ENCODE measurements at places on chromosomes 7 and 10.

DNA sequence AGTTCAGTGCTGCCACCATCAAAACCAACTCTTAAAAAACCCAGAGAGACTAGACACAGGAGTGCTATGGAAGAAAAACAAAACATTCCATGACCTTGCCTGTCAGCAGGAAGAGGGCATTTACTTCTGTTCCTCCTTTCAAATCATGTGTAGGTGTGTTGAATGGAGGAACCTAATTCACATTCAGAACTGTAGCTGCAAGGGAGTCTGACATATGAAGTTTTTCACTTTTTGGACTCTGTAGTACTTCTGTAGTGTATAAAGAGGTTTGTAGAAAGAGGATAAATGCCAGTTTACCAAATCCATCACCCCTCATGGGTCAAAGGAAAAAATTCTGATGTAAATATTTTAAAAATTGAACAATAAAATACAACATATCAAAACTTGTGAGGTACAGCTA, 51.1 kb upstream of the SYPL1 start:
- no peaks in the 10 kb centered on the region for H3K36me3 ChIP-seq
- H3K27ac ChIP-seq, result no peak overlapping the region
- H3K4me3 ChIP-seq, result no peak overlapping the region
- H3K27me3 ChIP-seq, result no peaks in the 10 kb centered on the region
- DNase-seq, result no peak

DNA sequence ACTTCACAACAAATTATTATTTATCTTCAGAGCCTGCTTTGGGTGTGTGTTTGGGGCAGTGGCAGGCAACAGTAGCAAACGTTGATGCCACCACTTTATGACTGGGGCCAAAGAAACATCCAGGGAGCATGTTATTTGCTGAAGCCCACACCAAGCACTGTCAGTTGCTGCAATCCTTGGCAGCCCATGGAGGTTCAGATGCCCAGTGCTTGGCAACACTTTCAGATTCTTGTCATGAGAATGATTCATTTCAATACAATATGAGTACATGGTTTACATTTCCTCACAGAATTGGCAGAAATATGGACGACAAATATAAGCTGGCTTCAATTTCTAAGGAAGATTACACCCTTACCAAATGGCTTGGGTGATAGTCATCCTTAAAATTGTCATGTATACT, 46.5 kb upstream of the GLI3 start:
- no peak overlapping the region for H3K27ac ChIP-seq
- H3K4me1 ChIP-seq, result no peaks in the 10 kb centered on the region
- DNase-seq, result no peak
- H3K27me3 ChIP-seq, result no peaks in the 10 kb centered on the region
- no peak overlapping the region for H3K4me3 ChIP-seq

GRCh38 chr10:34228066-34228465, 587.0 kb downstream of the PARD3 start:
- no peaks in the 10 kb centered on the region for H3K27me3 ChIP-seq
- H3K4me3 ChIP-seq, result no peak overlapping the region
- no peak overlapping the region for H3K27ac ChIP-seq
- H3K4me1 ChIP-seq, result no peaks in the 10 kb centered on the region

DNA sequence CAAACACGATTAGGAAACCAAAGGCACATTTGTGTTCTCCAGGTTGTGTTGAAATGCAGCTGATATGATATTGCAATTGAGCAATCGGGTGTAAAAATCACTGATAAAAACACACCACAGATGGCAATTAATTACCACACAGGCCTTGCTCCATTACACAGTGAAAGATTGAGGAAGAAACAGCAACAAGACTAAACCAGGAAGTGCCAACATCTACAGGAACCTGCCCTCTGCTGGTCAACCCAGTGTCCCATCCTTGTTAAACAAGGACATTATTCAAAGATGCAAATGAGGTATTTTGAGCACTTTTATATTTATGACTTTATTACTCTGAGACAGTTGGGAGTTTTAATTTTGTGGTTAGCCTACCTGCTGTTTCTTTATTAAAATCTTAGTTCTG, 765.6 kb upstream of the GHITM start:
- no peaks in the 10 kb centered on the region for H3K4me1 ChIP-seq
- H3K4me3 ChIP-seq, result no peak overlapping the region
- H3K27me3 ChIP-seq, result no peaks in the 10 kb centered on the region
- no peaks in the 10 kb centered on the region for H3K36me3 ChIP-seq
- no peak for DNase-seq

GRCh38 chr7:108045154-108045553, 42.2 kb upstream of the LAMB1 start:
- no peaks in the 10 kb centered on the region for H3K27me3 ChIP-seq
- H3K36me3 ChIP-seq, result no peaks in the 10 kb centered on the region
- H3K4me3 ChIP-seq, result no peak overlapping the region
- DNase-seq, result no peak

DNA sequence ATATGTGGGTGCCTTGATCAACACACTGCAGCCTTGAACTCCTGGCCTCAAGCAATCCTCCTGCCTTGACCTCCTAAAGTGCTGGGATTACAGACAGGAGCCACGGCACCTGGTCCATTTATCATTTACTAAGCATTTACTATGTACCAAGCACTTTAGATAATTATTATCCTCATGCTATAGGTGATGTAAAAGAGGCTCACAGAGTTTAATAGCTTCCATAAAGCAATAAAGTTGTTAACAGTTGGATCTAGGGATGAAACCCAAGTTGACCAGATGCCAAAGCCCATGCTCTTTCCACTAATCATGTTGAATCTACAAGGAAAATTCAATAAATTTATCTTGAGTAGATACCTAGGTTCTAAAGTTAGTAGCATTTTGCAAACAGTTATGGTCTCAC, 5.0 kb downstream of the NAPEPLD start:
- no peaks in the 10 kb centered on the region for H3K4me1 ChIP-seq
- no peak overlapping the region for H3K4me3 ChIP-seq
- H3K27ac ChIP-seq, result no peak overlapping the region
- H3K27me3 ChIP-seq, result no peaks in the 10 kb centered on the region

GRCh38 chr10:132677473-132678227, 108.3 kb downstream of the NKX6-2 start:
- no peaks in the 10 kb centered on the region for H3K4me1 ChIP-seq
- H3K36me3 ChIP-seq, result no peaks in the 10 kb centered on the region
- no peaks in the 10 kb centered on the region for H3K27me3 ChIP-seq

DNA sequence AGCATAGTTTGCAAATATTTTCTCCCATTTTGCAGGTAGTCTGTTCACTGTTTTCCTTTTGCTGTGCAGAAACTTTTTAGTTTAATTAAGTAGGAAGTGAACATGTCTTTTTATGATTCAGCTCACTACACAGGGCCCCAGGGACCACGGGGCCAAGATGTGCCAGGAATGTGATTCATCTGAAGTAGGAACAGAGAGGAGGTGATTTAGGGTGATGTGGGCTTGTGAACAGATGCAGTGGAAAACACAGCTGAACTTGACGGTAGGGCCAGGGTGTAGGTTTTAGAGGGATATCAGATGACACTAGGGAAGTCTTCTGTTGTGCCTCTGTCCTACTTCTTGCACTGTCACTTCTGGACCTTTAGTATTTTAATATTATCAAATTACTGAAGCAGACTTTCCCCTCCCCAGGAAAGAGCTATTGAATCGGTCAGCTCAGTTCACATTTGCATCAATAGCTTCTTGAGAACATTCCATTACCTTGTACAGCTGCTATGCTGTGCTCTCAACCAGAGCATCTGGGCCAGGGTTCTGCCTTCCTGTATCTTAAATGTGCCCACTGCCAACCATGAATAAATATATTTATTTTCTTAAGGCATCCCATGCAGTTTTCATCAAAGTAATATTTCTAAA, 96.9 kb downstream of the OSBPL3 start:
- no peak overlapping the region for H3K4me3 ChIP-seq
- no peaks in the 10 kb centered on the region for H3K27me3 ChIP-seq
- H3K36me3 ChIP-seq, result no peaks in the 10 kb centered on the region
- DNase-seq, result no peak

- no peaks in the 10 kb centered on the region for H3K4me1 ChIP-seq
- DNase-seq, result no peak
- H3K36me3 ChIP-seq, result no peaks in the 10 kb centered on the region
- H3K27ac ChIP-seq, result no peak overlapping the region
Observed at GRCh38 chr10:121113385-121113696, 262.2 kb downstream of the WDR11 start.
